ENCODE measurements at places on chromosomes 5 and 9.

DNA sequence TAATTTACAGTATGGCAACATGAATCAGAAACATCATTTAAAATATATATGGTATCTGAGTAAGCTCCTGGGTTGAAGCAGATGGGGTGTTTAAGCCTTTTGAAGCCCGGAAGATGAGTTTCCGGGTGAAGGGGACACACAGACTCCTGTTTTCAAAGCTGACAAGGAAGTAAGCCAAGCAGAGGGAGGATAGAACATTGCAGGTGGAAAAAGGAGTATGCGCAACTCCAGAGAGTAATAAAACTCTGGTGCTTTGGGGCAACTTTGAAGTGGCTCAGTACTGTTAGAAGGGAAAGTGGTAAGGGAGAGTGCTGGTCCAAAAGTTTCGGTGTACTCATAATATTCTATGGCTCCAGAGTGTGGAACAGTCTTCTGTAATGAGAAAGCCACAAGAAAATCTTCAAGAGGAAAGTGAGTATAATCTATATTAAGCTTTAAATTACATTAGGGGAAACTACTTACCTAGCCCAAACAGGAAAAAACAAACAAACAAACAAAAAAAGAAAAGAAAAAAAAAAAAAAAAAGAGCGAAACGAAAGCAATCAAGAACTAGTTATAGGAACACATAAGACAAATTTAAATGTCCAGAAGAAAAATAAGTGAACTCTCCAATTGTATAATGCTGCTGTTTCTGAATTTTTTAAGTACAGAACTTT is 2.3 kb upstream of the ST8SIA4 start:
- DNase-seq, result no peak

GRCh38 chr5:168147568-168148360 is 143.7 kb upstream of the WWC1 start:
- DNase-seq, result no peak

DNA sequence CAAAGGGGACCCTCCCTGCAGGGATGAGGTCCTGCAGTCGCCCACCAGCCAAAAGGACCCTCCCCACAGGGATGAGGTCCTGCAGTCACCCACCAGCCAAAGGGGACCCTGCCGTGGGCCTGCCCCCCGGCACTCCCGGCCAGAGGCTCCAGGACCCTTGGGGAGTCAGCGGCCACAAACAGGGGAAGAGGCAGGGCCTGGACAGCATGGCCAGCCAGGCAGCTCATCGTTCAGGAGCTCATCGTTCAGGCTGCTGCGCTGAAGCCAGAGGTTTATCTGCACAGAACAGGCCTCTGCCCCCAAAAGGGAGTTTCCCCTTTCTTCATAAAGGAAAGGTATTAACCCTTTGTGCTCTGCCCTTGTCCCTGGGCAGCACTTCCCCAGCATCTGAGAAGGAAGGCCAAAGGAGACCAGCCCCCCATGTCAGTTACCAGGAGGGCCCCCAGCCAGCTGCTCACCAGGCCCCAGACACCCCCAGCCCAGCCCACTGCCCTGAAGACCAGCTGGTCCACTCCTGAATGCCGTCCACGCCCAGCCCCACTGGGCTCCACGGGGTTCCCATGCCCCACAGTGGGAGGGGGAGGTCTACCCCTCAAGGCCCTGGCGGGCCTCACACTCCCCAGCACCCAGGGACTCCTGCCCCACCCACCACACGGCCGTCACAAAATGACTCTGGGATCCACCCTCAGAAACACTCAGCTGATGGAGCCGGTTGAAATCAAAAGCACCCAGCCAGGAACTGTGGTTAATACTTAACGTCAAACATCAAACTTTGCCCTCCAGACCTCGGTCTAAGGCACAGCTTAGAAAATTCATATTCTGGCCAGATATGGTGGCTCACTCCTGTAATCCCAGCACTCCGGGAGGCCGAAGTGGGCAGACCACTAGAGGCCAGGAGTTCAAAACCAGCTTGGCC is 6.3 kb downstream of the SLC12A7 start:
- DNase-seq, result no peak

- no peak for DNase-seq
Observed at GRCh38 chr9:77161966-77162365, 15.4 kb upstream of the VPS13A start.

GRCh38 chr9:37035648-37036370 is 1.7 kb upstream of the PAX5 start:
- peak; percentile 70 for DNase-seq

- no peak for DNase-seq
Observed at GRCh38 chr9:33992632-33993031, 56.1 kb downstream of the UBAP2 start.

DNA sequence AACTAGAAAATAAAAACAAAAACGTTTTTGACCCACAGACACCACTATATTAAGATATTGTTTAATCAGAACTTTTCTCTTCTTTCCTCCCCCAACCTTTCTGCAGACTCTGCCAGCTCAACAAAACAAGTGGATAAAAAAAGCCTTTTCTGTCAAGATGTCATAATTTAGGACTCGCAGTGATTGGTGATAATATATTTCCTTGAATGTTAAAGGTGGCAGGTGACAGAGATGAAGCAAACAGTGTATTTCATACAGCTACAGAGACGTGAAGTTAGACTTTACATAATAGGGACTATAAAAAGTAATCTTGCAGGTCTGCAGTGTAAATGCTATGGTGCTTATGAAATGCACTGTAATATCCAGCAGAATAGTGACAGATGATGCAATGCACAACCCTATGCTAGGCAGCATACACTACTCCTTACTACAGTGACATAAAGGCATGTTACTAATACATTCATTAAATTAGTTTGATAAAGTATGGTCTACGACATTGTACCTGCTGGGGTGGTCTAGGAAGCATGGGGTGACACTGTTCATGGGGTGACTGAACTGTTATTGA is 326.7 kb upstream of the GRAMD2B start:
- no peak for DNase-seq

GRCh38 chr9:94199776-94200175 is 59.3 kb upstream of the ZNF169 start:
- no peak for DNase-seq

GRCh38 chr9:135928731-135929655 is 21.6 kb upstream of the CAMSAP1 start:
- no peak for DNase-seq

DNA sequence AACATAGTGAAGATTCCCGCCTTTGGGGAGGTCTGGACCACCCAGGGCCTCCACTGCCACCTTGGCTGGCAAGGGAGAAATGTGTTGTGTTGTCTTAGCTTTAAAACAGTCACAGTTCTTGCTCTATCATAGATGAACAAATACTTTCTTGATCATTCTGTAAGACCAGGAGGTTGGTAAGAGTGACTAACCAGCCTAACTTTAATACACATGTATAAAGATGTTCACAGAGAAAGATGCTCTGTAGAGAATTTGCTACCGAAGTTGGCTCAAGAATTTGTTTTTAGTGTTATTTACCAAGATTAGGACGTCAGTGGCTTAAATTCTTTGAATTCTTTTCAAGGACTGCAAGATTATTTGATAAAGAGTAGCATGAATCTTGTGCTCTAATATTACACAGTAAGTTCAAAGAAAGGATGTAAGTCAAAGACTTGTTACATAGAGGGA is 28.4 kb downstream of the GLRX start:
- no peak for DNase-seq

DNA sequence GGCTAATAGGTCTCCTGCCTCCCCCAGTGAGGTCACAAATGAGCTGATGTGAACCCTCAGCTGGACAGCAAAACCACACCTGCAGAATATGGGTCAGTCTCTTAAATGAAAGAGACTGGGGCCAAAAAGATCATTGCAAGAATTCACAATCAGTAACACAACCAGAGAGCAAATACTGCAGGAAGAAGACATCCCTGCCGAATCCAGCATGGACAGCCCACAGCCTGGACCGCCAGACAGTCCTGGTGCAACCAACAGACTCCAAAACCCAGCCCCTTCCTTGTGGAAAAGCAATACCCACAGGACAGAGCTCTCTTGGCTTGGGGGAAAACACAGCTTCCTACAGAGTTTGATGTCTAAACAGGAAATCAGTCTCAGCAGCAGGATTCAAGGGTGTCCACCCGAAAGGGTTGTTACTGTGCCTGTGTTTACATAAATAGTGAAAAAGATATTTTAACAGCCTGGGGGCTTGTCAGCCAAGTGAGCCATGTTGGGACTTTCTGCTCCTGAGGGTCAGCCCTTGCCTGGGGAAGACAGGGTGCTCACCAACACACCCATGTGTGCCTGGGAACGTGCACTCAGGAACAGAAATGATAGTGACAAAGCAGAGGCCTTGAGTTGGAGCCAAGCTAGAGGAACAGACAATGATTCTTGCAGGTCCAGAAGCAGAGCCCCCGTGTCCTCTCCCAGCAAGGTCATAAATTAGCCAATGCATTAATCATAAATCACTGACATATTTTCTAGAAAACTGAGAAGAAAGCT is 106.2 kb downstream of the SEMA5A start:
- no peak for DNase-seq

- DNase-seq, result no peak
Observed at GRCh38 chr9:27194401-27195091, 85.5 kb downstream of the TEK start.

DNA sequence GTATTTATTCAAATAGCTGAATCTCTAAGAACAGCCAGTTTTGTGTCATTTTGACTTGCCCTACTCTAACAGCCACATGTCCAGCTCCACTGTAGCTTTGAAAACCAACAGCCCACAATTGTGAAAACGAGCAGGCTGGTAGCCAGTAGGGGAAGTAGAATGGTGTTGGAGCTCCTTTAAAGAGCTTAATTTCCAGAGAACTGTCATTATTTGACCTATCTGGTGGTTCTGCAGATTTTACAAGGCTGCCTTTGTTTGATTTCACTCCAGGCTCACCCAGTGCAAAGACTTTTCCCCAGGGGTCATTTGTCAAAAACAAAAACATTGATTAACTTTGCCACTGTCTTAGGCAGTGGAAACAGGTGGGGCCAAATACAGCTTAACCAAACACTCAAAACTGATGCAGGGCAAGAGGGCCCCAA is 3.2 kb upstream of the PJA2 start:
- peak; percentile 75 for DNase-seq

GRCh38 chr9:31950756-31951155 is 433.7 kb upstream of the ACO1 start:
- no peak for DNase-seq

GRCh38 chr5:61597684-61598083 is 265.6 kb downstream of the ZSWIM6 start:
- no peak for DNase-seq

DNA sequence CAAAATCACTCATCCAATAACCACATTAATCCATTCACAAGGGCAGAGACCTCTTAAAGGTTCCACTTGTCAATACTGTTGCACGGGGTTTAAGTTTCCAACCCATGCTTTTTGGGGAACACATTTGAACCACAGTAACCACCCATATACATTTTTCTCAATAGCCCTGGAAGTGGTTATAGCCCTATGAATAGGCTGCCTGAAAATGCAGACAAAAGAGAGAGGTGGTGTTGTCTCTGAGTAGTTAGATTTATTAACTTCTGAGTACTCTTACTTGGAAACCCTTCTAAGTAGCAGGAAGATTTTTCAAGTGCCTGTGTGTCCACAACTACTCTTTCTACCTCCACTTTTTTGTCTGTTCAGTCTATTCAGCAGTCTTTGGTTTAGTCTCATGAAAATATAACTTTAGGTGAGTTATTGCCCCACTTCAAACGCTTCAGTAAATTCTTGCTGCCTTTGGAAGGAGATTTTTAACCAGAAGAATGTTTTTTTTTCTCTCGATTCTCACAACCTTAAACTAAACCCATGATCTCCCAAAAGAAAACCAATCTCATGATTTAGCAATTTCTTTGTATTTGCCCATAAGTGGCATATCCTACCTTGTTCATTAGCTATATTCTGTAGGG is 42.6 kb downstream of the ARHGEF28 start:
- no peak for DNase-seq

DNA sequence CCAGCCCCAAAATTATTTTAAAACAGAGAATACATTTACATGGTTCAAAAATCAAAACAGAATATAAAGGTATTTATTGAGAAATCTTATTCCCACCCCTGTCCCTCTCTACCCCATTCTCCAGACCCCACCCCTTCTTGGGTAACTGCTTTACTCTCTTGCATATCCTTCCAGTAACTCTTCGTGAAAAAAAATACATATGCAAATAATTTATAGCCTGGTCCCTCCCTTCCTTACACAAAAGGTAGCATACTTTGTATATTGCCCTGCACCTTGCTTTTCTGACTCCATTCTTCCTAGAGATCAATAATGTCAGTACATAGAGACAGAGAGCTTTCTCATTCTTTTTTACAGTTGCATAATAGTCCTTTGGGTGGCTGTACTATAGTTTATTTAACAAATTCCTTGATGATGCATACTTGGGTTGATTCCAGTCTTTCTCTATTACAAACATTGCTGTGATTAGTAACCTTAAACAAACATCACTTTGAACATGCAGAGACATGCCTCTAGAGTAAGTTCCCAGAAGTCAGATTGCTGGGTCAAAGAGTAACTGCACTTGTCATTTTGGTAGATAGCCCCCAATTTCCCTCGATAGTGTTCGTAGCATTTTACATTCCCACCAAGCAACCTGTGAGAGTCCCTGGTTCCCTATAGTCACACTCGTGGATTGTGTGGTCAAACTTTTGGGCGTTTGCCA is 47.9 kb downstream of the STOM start:
- no peak for DNase-seq

DNA sequence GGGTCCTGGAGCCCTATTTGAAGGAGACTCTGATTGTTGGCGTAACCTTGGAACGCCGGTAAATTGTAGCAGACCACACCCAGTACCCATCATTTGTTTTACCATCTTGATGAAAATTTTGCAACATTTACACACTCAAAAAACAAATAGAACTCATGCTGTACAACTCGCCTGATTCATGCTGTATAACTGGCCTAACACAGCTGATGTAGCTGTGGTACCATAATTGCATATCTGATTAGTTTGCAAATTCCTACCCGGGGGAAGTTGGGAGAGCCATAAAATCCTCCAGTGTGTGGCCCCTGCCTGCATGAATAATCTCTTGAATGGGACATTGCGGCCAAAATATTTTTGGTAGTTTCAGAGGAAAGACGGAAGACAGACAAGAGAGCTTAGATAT is 9.7 kb downstream of the NIPAL4 start:
- DNase-seq, result no peak

- DNase-seq, result peak; percentile 66
Observed at GRCh38 chr5:16618138-16618897, 1.5 kb upstream of the RETREG1 start.

- DNase-seq, result no peak
Observed at GRCh38 chr9:17900606-17901005, 321.7 kb downstream of the SH3GL2 start.

DNA sequence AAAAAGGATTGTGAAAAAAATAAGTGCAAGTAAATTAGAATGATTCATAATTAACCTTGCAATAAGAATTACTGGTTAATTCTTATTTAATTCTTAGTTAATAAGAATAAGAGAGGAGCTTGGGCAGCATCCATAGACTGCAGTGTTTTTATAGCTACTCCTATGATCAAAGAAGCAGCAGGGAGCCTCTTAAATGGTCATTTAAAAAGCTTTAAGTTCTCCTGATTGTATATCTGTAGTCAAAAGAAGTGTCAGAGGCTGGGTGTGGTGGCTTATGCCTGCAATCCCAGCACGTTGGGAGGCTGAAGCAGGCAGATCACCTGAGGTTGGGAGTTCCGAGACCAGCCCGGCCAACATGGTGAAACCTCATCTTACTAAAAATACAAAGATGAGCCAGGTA is 14.4 kb downstream of the ACER2 start:
- no peak for DNase-seq

Data from NCI-H146 (cell line).